ENCODE measurements at places on chromosomes 1 and 21.
A peak's percentile ranks its signal among the peaks of the same experiment; 100 is the strongest.

DNA sequence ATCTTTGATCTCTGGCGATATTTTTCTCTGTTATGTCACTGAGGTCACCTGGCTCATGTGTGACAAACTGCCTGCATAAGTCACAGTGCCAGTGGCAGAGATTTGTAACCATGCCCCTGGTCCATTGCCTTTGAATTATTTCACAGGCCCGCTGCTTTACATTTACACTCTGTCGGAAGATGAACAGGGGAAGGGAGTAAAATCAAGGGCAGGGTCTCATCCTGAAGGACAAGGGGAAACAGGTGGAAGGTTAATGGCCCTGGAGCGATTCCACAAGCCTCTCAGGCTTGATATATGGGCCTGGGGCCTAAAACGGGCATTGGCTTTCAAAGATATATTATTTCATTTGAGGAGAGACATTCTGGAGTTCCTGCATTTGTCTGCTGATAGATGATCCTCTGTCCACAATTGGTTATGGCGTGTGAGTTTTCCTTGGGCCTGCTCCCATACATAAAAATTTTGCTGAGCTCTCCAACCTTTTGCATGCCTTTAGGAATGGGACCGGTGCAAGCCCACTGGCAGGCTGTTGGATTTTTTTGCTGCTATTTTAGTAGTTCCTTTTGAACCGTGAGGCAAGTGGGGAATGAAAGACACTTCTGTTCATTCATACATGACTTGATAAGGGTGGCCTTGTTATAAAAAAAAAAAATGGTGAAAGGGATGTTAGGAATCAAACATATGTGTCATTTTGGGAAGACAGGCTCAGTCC lies 51.9 kb downstream of the NR5A2 start:
- no peak for DNase-seq

DNA sequence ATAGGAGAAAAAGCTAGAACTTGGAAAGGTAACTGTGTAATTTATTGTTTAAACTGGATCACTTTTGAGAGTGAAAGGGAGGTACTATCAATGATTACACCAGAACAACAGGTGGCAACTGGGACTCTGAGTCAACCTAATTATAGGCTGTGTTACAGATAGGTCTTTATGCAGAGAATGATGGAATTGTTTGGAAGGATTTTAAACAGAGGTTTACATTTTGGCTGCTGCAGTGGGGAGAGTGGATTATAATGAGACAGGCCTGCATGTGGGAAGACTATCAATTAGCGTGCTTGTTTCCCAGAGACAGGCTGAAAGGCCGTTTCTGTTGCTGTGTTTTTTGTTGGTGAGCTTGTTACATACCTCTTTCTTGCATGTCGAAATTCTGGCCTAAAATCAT lies 432.9 kb downstream of the PLA2G4A start:
- DNase-seq, result no peak

DNA sequence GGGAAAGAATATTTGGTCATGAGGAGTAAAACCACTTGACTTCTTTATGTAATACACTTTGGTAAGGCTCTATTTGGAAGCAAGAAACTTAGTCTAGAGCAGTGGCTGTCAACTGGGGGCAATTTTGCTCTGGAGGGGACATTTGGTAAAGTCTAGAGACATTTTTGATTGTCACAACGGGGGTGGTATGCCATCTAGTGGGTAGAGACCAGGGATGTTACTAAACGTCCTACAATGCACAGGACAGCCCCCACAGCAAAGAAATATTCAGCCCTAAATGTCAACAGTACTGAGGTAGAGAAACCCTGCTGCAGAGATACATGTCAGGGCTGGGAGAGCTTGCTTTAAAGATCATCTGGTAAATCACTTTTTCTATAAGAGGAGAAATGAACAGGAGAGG lies 13.5 kb downstream of the FUCA1 start:
- DNase-seq, result no peak

GRCh38 chr1:4106731-4107130 lies 206.7 kb upstream of the C1orf174 start:
- no peak for DNase-seq

- no peak for DNase-seq
These were observed 61.8 kb downstream of the EXTL2 start for GRCh38 chr1:100832694-100833428.

DNA sequence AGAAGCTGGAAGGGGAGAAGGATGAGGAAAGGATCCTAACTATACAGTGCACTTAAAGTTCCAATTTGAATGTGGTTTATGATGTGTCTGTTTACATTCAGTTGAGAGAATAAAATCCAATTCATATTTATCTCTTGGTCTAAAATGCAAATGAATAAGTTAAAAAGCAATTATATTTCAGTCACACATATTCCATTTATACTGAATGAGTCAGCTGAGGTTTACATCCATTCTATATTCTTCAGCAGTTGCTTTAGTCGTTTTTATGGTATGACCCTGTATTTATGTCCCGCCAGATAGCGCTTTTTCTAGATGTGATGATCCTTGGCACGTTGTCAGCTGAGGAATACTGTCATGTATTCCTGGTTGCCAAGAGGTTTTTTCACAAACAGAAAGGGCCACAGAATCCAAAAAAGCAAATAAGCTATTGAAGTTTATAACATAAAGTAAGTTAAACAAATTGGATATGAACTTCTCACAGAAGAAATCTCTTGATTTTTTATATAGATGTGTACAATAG lies 866.2 kb downstream of the NCAM2 start:
- no peak for DNase-seq

DNA sequence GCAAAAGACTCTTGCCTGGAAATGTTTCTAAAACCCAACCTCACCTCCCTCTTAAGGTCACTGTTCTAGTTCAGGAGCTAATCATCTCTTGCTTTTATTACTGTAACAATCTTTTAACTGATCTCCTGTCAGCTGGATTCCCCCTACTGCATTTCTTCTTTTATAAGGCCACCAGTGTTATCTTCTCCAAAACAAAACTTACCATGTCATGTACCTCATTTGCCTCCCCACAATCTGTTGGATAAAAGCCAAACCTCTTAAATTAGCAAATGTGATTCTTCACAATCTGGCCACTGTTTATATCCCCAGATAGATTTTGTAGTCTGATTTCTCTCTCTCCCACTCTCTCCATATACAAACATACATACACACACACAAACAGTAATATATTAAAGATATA lies 143.3 kb downstream of the DENND1B start:
- DNase-seq, result no peak

DNA sequence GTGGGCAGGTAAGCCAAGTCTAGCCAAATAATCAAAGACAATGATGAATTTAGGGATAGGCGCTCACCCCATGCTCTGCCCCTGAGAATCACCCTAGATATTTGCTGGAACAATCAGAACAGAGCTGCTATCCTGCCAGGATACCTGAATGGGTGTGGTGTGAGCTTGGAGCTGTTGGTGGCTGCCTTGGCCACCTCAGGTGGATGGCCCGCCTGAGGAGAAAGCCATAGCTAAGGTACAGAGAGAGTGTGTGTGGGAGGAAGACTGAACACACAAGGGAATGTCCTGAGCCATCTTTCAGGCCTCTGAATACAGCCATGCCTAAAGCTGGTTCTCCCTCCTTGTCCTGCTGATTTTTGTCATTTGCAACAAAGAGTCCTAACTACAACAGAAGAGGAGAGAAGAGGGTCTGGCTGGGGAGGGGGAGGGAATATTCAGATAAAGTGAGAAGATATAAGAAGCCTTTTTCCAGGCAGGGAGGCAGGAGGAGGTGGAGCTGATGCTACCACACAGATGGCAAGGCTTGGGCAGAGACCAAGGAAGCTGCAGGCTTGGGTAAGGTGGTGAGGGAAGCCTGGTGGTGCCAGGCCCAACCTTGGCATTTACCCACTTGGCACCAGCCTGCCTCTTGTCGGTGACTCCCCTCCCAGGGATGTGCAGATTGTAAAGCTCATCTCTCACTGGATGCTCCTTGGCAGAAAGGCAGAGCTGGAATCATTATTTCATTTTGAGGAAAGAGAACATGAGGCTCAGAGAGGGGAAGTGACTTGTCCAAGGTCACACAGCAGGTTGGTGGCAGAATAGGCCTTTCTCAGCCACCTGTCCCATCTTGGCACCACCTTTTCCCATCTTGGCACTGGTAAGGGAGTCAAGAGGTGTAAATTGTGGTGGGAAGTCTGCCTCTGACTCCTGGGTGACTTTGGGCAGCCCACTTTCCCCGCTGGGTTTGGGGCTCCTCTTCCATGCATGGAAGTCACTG lies 49.7 kb downstream of the NKAIN1 start:
- no peak for DNase-seq

- DNase-seq, result no peak
These were observed 34.9 kb downstream of the ATP1B1 start for GRCh38 chr1:169141356-169141755.

DNA sequence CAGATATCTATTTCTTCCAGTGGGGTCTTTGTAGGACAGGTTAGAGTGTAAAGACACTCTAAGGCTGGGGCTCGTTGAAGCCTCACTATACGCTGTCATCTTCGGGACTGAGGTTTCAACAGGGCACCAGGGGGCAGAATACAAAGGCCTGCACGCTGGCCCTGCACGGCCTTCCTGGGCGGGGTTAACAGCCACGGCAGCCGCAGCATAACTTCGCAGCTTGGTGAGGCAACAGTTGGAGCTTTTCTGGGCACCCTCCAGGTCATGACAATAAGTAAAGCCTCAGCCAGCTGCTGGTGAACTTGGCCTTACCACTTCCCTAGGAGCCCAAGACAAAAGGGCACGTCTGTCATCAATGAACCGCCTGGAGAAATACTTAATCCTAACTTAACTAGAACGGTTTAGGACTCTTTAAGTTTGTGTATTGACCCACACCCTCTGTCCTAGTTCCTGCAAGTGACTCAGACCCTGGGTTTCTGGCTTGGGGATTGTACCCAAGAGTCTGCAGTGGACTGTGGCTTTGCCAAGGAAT lies 2.3 kb upstream of the RUNX1 start:
- peak; percentile 67 for DNase-seq

- no peak for DNase-seq
These were observed 43.3 kb downstream of the DHRS3 start for GRCh38 chr1:12574757-12575139.

DNA sequence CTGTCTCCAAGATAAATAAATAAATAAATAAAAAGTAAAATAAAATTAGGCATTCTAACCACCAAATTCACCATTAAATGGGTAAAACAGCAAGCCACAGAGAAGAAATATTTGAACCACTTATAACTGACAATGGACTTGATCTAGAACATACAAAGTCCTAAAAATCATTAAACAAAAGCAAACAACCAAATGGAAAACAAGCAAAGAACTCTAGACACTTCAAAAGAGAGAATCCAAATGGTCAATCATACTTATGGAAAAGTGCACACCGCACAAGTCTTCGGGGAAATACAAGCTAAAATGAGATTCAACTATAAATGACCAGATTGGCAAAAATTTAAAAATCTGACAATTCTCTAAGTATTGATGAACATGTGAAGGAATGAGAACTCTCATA lies 73.5 kb upstream of the ANGPTL3 start:
- DNase-seq, result no peak

- no peak for DNase-seq
These were observed 72.1 kb upstream of the CASZ1 start for GRCh38 chr1:10868599-10868965.

GRCh38 chr1:34770891-34771504 lies 10.0 kb upstream of the GJB3 start:
- DNase-seq, result no peak

DNA sequence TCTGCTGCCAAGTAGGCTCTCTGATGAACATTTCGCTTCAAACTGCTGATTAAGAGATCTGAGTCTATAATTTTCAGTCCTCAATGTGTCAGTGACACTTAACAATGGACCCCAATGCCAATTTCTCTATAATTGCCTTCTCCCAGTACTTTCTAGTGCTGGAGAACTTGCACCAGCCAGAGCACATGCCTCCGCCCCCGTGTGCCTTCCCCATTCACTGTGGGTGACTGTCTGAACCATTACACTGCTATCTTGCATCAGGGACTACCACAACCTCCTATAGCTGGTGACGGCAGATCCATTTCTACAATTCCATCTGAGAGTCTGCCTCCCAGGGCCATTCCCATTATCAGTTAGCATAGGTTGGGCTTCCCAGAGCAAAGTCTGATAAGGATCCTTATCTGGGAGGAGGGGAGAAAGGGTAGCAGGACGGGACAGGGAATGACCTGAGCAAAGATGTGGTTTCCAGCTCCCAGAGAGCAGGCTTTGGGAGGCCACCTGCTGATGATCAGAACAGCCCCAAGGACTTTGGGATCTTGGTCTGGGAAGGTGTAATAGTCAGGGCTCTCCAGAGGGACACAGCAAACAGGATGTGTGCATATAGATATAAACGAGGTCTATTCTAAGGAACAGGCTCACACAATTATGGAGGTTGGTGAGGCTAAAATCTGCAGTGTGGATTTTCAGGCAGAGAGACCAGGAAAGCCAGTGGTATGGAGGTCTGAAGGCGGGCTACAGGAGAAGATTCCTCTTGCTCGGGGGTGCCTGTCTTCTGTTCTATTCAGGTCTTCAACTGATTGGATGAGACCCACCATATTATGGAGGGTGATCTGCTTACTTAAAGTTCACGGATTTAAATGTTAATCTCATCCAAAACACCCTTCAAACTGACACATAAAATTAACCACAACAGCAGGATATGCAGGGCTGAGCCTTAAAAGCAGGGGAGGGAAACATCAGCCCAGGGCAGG lies 238.2 kb downstream of the PTPRU start:
- no peak for DNase-seq

- DNase-seq, result no peak
These were observed 36.9 kb upstream of the PSMG1 start for GRCh38 chr21:39220150-39220549.

DNA sequence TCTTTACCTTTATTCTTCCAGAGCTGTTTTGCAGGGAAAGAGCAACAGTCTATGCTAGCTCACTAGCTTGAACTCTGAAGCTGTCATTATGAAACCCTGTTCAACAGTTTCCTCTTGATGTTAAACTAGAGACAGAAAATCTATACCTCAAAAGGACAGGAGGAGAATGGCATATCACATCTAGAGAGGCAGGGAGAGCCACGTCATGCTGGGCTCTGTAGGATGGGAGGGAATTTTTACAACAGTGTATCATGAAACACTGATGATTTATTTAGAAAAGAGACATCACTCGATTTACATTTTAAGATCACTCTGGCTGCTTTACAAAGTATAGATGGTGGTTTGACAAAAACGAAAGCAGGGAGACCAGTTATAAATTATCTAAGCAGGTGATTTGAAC lies 224.9 kb upstream of the COA6 start:
- DNase-seq, result no peak

GRCh38 chr1:244640917-244641316 lies 12.0 kb upstream of the DESI2 start:
- DNase-seq, result no peak

- no peak for DNase-seq
These were observed 1.8 kb upstream of the PRELP start for GRCh38 chr1:203473781-203474305.

GRCh38 chr1:185699874-185700273 lies 34.3 kb upstream of the HMCN1 start:
- no peak for DNase-seq

GRCh38 chr21:44263221-44263760 lies 1.6 kb upstream of the DNMT3L start:
- no peak for DNase-seq

GRCh38 chr1:9886092-9886742 lies 23.9 kb downstream of the CTNNBIP1 start:
- DNase-seq, result no peak

GRCh38 chr1:95583661-95584210 lies 349.7 kb downstream of the RWDD3 start:
- no peak for DNase-seq
